ENCODE measurements at places on chromosomes 4 and X.

DNA sequence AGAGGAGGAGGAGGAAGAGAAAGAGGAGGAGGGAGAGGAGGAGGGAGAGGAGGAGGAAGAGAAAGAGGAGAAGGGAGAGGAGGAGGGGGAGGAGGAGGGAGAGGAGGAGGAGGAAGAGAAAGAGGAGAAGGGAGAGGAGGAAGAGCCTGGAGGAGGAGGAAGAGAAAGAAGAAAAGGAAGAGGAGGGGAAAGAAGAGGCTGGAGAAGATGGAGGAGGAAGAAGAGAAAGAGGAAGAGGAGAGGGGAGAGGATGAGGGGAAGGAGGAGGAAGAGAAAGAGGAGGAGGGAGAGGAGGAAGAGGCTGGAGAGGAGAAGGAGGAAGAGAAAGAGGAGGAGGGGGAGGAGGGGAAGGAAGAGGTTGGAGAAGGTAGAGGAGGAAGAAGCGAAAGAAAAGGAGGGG, 46.0 kb upstream of the SHOX start:
- DNase-seq = no peak

DNA sequence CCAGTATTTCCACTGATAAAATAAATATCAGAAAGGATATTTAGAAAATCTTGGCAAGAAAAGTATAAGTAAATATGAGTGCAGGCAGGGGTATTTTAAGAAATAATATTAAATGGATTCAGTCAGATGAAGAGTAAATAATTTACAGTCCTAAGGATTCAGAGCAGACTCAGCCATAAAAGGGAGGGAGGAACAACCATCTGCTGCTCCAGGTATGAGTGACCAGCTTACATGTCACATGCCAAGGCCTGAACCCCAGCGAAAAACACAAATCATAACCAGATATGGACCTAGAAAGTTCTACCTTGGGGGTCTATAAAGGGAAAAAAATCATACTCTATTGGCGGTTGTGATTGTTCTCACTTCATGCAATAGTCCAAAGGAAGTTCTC, 166.8 kb downstream of the COL4A6 start:
- no peak for DNase-seq

DNA sequence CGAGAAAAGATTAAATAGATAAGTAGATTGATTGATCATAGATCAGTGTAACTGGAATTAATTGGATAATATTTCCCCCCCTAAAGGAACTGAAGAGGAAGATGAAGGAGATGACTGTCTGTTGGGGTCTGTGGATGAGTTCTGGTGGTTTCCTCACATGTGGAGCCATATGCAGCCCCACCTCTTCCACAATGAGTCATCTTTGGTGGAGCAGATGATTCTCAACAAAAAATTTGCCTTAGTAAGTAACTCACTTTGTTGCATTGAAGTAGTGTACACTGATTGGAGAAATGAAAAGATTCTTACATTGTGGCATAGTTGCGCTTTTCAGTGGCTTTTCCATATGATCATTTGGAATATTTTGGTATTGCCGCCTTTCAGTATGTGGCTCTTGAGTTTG, 80.4 kb downstream of the NDST3 start:
- no peak for DNase-seq

DNA sequence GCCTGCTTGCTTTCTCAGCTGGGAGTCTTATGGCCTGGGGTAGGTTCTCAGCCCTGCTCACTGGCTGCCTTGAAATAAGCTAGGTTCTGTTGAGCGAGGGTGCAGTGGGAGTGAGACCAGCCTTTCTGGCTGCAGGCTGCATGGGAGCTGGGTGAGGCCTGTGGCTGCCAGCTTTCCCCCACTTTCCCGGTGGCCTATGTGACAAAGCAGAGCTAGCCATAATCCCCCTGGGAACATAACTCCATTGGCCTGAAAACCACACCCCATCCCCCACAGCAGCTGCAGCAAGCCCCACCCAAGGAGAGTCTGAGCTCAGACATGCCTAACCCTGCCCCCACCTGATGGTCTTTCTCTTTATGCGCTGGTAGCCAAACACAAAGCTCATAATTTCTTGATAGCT, 118.9 kb downstream of the KLHL4 start:
- DNase-seq = no peak

DNA sequence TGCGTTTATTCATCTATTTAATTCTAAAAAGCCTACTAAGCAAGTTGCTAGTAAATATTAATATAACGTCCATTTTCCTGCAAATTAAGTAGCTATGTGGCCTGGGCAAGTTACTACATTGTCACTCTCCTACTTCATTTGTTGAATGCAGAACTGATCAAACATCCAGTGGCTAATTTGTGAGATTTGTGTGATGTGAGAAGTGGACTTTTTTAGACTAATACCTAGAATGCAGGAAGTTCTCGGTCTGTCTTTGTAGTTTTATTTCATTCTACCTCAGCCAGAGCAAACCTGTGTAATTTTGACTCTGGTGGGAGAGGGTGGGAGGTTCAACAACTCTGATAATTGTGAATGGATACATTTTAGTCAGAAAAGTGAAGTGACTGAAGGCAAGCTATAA, 840 bp downstream of the GUF1 start:
- no peak for DNase-seq

DNA sequence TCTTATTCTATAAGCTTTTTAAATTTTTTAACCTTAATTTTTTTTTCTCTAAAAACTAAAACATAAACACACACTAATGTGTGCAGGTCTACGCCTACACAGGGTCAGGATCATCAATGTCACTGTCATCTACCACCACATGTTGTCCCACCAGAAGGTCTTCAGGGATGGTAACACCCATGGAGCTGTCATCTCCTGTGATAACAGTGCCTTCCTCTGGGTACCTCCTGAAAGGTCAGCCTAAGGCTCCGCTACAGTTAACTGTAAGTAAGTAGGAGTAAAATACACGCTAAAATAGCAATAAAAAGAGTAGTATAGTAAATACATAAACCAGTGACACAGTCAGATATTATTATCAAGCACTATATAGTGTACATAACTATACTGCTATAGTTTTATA, 45.9 kb upstream of the GPRIN3 start:
- no peak for DNase-seq

- DNase-seq = peak; percentile 61
These were observed 75.0 kb downstream of the PTTG2 start for GRCh38 chr4:38034986-38035882.

- DNase-seq = peak; percentile 77
These were observed 21.5 kb downstream of the FAM114A1 start for GRCh38 chr4:38889143-38889542.

Measured in urothelium cell line (cell line).